H4 (cell line): ENCODE measurements at places on chromosomes 6 and 20. TPM values are rescaled to one million over a fixed set of nuclear protein-coding genes. Genes with fewer than 3 reads are reported as not detected.

- peak; percentile 30 for DNase-seq
These were observed at the start of gene FAM184A for GRCh38 chr6:119078376-119079282. Gene FAM184A, minus strand, starts transcription at chr6:119078664. Its CDS starts 365 bp downstream, at chr6:119078299.

GRCh38 chr6:130372786-130373185 lies 7.0 kb downstream of the TMEM200A start:
- no peak for DNase-seq

DNA sequence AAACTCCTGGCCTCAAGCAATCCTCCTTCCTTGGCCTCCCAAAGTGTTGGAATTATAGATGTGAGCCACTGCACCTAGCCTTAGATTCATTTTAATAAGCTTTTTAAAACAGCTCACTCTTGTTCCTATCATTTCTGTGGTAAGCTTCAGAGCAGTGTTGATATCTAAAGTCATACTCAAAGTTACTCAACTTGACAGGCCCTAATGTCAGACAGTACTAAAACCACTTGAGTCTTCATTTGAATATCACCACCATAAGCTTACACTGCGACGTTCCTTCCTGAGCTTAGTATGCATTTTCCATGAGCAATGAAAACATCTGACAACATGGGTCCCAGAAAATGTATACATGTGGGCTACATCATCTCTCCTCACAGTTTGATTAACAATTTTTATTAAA lies 6.0 kb downstream of the FUCA2 start:
- DNase-seq = no peak

DNA sequence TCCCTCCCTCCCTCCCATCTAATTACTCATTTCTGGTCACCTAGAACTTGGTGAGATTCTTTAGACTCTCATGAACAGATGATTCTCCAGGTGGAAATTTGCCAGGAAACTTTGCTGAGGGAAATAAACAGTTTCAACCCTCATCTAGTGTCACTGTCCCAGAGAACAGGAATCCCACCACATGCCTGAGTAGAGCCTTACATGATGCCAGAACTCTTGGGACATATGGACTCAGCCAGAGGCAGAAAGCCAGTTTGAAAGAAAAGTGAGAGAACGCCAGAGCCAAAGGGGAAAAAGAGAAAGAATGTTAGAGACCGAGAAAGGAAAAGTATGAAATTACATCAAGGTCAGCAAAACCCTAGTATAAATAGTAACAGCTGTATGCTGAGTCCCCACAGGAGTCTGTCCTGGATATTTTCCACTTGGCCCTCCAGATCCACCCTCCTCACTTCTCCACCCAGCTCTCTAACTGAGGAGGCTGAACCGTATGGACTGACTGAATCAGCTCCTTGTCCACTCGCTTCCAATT lies 127.5 kb upstream of the COL21A1 start:
- DNase-seq = peak; percentile 29

DNA sequence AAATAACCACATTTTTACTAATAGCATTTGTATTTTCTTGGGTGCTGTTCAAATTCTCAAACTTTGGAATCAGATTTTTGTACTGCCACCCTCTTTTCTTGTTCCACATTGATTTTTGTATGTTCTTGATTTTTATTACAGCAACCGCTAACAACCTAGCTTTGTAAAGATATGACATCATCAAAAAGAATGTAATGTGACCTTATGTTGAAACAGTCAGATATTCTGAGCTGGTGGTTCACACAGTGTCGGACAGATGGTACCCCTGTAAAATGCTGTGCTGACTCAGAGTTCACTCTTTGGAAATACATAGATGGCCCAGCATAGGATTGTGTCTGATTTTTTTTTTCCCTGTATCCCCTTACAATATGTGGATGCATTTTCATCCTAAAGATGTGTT lies 118.9 kb downstream of the QKI start:
- peak; percentile 67 for DNase-seq

GRCh38 chr6:53932516-53932915 lies 137.7 kb downstream of the LRRC1 start:
- DNase-seq = no peak

- DNase-seq = no peak
These were observed 2.5 kb downstream of the ZSWIM3 start for GRCh38 chr20:45859916-45860315.

- DNase-seq = no peak
These were observed 278.2 kb upstream of the PREP start for GRCh38 chr6:105681061-105681460.

GPR63 gene
- total RNA-seq = 2.2 and 2.4 TPM in 2 replicates

ULBP2 gene
- total RNA-seq = 11.6 and 15.7 TPM in 2 replicates

ENPP3 gene
- not detected in 2 replicates for total RNA-seq

ACSS1 gene
- 0.10 and 0.21 TPM in 2 replicates for total RNA-seq
